SW 1271 (cell line): ENCODE measurements at places on chromosomes 12 and 14.

GRCh38 chr12:106248846-106249371, 1.1 kb upstream of the CKAP4 start:
- no peak for DNase-seq

GRCh38 chr14:103727313-103727980, 11.8 kb downstream of the ZFYVE21 start:
- DNase-seq = no peak

DNA sequence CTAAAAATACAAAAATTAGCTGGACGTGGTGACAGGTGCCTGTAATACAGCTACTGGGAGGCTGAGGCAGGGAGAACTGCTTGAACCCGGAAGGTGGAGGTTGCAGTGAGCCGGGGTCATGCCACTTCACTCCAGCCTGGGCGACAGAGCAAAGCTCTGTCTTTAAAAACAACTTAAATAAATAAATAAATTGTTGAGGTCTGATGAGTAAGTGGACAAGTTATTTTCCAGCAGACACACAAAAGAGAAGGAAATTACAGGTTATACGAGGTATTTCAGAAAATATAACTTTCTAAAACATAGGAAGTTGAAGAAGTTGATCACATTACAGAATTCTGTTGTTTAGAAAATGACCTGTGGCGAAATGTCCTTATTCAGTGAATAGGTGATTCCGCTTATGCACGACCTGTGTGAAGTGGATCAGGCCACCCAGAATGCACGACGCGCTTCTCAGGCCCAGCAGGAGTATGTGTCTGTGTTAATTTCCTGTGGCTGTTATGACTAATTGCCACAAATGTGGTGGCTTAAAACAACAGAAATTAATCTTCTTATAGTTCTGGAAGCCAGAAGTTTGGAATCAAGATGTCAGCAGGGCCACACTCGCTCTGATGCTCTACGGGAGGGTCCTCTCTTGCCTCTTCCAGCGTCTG, 38.1 kb downstream of the P2RX7 start:
- peak; percentile 8 for DNase-seq

DNA sequence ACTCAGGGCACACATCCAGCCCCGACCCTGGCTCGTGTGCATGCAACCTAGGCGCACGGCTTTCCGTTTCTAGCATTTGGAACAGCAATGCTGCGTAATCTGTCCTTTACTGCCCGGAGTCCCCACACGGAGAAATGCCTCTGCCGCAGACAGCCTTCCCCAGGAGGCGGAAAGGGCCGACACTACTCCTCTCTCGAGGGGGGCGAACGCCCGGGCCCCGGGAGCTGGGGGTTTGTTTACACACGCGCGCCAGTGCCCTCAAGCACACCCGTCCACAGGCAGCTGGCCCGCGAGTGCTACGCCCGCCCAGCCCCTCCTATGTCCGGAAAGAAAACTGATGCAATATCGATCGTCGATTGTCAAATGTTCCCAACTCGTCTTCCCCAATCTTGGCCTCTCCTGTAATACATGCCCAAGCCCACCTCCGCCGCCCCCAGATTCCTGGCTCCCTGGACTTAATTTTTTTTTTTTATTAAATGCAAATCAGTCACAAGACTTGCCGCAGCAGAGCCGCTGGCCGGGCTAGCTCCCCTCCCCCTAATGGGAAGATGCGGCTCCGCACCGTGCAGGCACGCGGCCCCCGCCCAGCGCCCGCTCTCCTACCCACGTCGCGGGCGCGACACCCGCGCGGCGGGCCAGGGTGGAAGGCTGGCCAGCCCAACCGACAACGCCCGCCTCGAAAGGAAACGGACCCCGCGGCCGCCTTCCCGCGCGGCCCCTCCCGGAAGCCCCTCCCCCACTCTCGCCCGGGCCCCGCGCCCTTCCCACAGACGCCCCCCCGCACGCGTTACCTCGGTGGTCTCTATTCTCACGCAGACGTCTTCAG, 642 bp downstream of the SLC38A2 start:
- no peak for DNase-seq

DNA sequence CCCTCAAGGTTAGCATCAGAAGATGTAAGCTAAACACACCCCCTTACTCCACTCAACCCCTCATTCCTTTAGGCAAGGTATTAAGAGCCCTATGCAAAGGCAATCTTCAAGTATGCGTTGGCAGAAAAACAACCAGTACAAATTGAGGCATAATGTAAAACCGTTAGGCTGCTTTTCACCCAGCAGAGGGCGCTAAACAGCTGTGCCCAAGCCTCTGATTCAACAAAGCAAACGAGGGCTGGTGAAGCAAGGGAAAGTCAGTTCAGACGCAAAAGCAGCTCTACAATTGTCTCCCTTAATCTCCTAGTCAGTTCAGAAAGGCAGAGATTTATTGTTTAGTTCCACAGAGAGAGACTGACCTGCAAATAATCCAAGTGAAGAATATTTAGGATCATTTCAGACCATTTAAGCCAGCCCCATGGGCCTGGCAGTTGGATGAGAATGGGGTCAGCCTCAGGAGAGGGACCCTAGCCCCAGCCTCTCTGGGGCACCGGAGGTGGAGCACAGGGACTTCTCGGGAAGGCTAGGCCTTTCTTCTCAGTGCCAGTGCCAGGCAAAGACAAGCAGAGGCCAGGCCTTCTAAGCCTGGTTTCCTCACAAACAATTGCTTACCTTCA, 23.5 kb downstream of the DCAF5 start:
- peak; percentile 48 for DNase-seq

DNA sequence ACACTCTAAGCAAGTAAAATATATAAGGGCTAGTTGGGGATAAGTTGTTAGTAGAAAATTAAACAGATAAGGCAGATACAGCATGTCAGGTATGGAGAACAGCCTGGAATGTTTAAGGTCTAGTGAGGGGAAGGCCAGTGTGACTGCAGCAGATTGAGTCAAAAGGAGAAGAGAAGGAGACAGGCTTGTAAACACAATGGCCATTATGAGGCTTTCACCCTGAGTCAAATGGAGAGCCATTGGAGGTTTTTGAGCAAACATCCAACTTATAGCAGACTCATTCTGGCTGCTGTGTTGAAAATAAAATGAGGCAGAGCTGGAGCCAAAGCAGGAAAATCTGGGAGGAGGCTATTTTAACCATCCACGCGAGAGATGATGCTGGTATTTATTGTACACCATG, 142.0 kb downstream of the DUSP6 start:
- no peak for DNase-seq

- no peak for DNase-seq
Measured at GRCh38 chr12:65885312-65885711, 61.0 kb downstream of the HMGA2 start.

DNA sequence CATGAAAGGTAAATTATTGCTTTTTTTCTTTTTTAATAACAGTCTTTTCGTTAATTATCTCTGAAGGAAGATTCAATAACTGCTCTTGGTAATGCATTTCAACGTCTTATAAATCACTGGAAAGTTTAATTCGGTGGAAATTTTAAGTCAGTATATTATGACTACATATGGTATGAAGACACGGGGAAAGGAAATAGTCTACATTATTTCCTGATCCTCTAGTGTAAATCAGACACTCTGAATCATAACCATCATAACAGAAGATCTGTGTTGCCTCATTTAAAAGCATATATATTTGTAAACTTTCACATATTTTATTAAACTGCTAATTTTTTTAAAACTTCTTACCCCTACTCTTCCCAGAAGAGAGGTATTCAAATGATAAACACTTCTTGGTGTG, 53.7 kb downstream of the EFCAB11 start:
- no peak for DNase-seq

GRCh38 chr14:59427653-59428580, 37.3 kb downstream of the GPR135 start:
- DNase-seq = no peak

DNA sequence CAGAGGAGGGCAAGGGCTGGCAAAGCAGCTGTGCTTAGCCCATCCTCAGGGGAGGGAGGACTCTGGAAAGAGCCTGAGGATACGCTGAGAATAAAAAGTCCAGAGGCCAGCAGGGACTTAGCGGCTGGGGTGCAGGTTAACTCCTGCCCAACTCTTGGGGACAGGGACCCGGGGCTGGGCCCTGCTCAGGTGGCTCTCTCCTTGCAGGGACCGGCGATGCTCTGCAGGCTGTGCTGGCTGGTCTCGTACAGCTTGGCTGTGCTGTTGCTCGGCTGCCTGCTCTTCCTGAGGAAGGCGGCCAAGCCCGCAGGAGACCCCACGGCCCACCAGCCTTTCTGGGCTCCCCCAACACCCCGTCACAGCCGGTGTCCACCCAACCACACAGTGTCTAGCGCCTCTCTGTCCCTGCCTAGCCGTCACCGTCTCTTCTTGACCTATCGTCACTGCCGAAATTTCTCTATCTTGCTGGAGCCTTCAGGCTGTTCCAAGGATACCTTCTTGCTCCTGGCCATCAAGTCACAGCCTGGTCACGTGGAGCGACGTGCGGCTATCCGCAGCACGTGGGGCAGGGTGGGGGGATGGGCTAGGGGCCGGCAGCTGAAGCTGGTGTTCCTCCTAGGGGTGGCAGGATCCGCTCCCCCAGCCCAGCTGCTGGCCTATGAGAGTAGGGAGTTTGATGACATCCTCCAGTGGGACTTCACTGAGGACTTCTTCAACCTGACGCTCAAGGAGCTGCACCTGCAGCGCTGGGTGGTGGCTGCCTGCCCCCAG, 2.8 kb downstream of the B3GNT4 start:
- no peak for DNase-seq

DNA sequence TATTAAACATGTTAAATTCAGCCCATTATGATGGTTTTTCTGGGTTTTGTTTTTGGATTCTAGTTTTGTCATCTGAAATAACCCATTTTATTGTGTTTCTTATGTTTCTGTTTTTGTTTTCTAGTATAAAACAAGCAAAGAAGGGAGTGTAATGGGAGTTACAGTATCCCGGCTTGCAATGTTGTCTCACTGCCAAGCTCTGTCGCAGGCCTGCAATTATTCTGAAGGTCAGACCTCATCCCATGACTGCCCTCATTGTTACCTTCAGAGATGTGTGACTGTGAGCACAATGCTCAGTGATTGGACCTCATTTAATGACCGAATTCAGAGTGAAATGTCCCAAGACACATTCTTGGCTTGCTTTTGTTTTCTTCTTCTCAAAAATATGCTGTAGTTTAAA, 73.0 kb upstream of the ATF1 start:
- no peak for DNase-seq

DNA sequence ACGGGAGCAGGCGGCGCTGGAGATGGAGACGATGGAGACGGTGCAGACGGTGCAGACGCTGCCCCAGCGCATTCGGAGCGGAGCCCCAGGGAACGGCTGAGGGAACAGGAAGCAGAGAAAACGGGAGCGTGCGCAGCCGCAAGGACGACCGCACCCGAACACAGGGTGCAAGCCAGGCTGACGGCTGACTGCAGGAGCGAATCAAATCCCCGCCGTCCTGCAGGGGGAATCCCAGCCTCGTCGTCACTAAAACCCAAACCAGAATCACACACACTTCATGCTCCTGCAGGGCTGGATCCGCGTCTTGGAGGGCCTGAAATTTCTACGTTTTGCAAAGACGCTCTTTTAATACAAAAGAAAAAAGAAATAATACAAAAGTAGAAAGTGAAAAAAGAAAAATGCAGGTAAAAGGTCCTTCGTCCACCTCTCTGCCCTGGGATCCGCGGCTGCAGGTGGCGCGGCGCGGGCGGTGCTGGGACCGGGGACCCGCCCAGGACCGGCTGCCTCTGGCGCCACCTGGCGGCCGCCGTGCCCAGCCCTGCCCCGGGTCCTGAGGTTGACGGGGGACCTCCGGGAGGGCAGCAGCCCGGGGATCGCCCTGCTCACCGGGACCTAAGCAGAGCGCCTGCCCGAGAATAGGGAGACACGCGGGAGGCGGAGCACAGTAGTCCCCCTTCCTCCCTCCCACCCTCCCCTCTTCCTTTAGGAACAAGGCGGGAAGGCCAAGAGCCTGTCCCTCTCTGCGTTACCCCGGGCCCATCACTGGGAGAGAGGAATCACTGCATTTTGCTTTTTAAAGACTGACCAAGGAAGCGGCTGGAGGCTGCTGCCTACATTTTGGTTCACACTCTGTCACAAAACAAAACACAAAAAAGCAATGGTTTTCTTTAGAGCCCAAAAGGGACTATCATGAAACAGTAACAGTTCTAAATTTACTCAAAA, 20.1 kb downstream of the STX2 start:
- no peak for DNase-seq

DNA sequence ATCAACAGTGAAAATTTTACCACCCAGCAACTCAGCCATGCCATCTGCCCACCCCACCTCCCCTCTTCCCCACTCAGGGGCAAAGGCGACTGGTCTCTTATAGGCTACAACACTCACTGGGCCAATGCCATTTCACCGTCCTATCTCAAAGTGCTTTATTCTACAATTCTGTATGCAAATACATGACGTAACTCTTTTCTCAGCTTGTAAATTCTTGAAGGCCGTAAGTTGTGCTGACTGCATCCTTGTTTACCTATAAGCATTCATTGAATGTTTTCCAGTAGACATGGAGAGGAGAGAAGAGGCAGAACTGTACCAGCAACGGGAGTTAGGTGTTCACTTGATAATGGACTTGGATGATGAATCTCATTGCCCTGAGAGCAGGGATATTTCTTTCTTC, 15.6 kb downstream of the BCL2L14 start:
- no peak for DNase-seq

DNA sequence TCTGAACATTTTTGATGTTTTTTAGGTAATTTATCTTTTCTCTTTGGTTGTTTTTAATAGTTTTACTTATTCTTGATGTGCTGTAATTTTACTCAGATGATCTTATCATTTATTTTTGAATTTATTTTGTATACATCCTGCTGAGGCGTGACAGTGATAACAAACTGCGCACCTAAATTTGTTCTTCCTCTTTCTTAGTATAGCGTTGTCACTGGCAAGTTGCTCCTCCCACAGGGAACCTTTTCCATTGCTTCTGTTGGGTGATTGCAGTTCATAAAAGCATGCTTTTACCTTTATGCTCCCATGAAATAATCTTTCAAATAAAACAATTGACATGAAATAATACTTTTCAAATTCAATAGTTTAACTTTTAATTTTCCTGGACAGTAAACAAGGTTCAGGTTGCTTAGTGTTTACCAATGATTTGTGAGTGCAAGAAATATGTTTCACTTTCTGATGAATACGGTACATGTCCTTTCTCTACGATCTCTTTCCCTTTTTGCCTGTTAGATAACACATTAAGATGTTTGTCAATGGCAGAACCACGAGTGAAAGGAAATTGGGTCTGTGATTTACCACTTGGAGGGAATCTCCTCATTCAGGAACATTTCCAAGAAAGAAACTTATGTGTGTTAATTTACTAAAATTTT, 223.3 kb downstream of the CCDC91 start:
- no peak for DNase-seq

- no peak for DNase-seq
Measured at GRCh38 chr14:22427771-22428231, 161.2 kb downstream of the DAD1 start.

GRCh38 chr14:77561881-77562280, 54.6 kb downstream of the SPTLC2 start:
- DNase-seq = no peak
